Fibroblast of skin of back (primary cell): ENCODE measurements at places on chromosomes 13 and 19.

GRCh38 chr19:54795758-54796157 is 7.7 kb upstream of the KIR2DL4 start:
- no peak for DNase-seq

GRCh38 chr19:3115916-3116602 is 19.8 kb upstream of the GNA15 start:
- DNase-seq: peak; percentile 69

GRCh38 chr13:94657167-94657566 is 55.2 kb downstream of the SOX21 start:
- no peak for DNase-seq

GRCh38 chr19:15381864-15382263 is 2.3 kb upstream of the AKAP8 start:
- no peak for DNase-seq

GRCh38 chr13:94343243-94343585 is 136.3 kb downstream of the DCT start:
- DNase-seq: no peak

DNA sequence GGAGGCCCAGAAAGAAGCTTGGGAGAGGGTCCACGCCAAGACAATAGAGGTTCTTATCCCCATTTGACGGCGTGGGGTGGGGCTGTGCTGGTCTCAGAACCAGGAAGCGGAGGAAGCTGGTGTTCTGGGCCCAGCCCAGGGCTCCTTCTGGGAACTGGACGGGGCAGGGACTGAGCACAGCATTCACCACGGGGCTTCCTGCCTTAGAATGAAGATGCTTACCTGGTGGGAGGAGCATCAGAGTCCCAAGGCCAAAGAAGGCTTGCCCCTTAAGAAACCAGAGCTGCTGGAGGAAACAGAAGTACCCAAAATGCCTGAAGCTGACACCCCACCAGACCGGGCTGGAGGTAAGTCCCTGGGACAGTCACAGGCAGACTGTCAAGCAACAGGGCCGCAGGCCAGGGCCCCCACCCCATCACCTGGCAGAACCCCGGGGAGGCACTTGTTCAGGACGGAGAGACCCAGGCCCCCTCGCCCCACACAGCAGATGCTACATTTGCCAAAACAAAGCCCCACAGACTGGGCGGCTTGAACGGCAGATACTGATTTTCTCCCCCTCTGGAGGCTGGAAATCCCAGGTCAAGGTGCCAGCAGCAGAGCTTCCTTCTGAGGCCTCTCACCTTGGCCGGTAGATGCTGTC is 17.8 kb upstream of the IGLON5 start:
- no peak for DNase-seq

GRCh38 chr13:85632526-85633195 is 166.6 kb downstream of the SLITRK6 start:
- DNase-seq: no peak

DNA sequence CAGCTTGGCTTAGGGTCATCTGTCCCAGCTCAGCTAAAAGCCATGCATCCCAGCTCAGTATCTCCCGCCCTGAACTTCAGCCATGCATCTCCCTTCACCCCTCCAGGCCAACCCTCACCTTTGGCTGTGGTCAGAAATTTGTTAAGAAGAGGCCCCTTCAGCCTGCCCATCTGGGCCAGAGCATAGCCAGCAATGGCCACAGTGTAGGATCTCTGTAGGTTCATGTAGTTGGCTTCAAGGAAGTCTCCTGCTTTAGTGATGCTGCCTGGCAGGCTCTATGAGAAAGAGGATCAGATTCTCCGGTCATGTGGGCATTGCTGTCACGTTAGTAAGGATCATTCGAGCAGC is 16.6 kb upstream of the TNFSF14 start:
- no peak for DNase-seq

DNA sequence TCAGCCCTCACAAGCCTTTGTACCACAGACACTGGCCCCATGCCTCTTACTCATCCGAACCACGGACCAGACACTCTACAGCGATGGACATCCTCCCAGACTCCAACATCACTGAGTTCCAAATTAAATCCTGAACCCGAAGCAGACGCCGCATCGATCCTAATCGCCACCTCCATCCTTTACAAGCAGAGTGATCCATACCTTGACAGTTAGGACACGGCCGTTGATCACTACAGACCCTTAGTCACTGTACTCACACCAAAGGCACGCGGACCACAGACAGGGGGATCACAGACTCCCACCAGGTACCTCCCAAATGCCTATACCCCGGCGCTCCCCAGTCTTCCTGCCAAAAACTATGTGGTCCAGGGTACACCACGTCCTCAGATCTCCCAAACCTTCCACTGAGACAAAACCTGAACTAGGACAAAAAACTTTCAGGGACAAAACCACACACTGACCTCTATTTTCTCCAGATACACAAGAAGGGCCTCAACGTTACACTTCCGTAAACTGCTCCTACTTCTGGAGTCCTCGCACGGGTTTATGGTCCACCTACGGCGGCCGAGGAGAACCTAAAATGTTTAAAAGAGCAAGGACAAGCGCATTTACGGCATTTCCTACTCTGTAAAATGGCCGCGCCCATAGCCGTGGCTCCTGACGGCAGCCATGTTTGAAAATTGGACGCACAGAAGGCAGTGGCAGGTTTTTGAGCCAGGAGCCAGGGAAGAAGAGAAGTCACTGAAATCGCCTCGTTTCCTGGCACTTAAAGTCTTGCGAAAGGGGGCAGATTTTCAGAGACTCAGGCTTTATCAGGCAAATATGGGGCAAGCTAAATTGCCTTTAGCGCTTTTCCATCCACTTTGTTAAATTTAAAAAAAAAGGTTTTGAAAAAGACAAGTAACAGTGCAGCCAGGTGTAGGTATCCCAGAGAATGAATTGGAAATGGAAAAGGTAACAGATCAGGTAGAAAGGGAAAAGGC is at the start of gene ZNF350:
TSS of gene ZNF350 (minus strand) at position 532 of the 983 bp plus-strand sequence. CDS start 12,480 bp downstream, outside the sequence.
- DNase-seq: peak; percentile 96

GRCh38 chr13:71240911-71241310 is 626.1 kb downstream of the DACH1 start:
- DNase-seq: no peak

- peak; percentile 60 for DNase-seq
These were observed 17.7 kb downstream of the CCDC122 start for GRCh38 chr13:43861863-43862262.

GRCh38 chr13:22332416-22332815 is 661.5 kb downstream of the FGF9 start:
- no peak for DNase-seq

DNA sequence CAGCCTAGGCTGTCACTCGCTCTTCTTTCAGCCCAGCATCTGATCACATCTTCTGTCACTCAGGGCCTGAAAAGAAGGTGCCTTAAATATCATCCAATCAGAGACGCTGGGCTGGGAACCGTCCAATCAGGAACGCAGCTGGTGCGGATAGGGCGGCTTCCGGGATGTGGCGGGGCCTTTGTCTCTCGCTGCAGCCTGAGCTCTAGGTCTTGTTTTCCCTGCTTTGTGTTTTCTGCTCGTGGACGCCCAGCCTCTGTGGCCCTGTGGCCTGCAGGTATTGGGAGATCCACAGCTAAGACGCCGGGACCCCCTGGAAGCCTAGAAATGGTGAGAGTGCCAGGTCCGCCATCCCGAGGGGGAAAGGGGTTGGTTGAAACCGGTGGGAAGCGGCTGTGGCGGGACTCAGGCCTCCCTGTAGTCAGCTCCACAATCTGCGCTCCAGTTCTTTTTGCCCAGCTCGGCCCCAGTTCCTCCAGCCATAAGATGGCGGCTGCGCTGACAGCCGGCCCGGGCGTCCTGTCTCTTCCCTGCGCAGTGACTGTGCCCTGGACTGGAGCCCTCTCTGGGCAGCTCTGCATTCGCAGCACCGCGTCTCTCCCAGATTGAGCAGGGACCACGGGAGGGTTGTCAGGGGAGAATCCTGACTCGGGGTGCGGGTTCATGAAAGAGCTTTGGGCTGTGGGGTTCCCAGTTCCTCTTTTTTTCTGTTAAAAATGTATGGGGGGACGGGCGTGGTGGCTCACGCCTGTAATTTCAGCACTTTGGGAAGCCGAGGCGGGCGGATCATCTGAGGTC is at the start of gene ZNF85:
TSS of gene ZNF85 (plus strand) at position 175 of the 795 bp plus-strand sequence. CDS start at position 325, 150 bp downstream.
- peak; percentile 94 for DNase-seq

GRCh38 chr19:44746946-44747738 is 1.4 kb upstream of the BCL3 start:
- peak; percentile 97 for DNase-seq

GRCh38 chr13:107512551-107512950 is 702.8 kb downstream of the LIG4 start:
- DNase-seq: no peak

- DNase-seq: peak; percentile 31
These were observed 435.6 kb downstream of the FOXO1 start for GRCh38 chr13:40230833-40231266.

- DNase-seq: peak; percentile 98
These were observed 6.1 kb upstream of the LMNB2 start for GRCh38 chr19:2462635-2463421.
